ENCODE measurements at places on chromosomes 3 and 15.

- peak; percentile 21 for DNase-seq
Measured at GRCh38 chr15:71329041-71329440, 213.8 kb downstream of the THSD4 start.

GRCh38 chr3:51375571-51375970 lies 9.5 kb upstream of the MANF start:
- DNase-seq = no peak

GRCh38 chr15:83092309-83092976 lies 15.0 kb upstream of the TM6SF1 start:
- peak; percentile 9 for DNase-seq

DNA sequence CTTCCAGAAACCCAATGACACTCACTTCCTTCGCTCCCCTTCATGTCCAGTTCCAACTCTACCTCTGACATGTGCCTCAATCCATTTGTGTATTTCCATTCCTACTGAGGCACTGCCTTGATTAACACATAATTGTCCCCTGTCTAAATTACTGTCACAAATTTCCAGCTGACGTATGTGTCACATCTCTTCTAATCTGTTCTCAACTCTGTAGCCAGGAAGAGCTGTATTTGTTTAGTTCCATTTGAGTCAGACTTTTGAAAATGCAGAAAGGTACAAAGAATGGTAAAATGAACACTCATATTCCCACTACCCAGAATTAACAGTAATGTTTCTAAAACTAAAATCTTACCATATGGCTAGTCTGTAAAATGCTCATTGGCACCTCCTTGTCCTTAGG lies 299.0 kb upstream of the GADL1 start:
- no peak for DNase-seq

- DNase-seq = no peak
Measured at GRCh38 chr15:44720460-44721176, 9.3 kb downstream of the B2M start.

- no peak for DNase-seq
Measured at GRCh38 chr3:3172627-3173026, 6.9 kb downstream of the CRBN start.

DNA sequence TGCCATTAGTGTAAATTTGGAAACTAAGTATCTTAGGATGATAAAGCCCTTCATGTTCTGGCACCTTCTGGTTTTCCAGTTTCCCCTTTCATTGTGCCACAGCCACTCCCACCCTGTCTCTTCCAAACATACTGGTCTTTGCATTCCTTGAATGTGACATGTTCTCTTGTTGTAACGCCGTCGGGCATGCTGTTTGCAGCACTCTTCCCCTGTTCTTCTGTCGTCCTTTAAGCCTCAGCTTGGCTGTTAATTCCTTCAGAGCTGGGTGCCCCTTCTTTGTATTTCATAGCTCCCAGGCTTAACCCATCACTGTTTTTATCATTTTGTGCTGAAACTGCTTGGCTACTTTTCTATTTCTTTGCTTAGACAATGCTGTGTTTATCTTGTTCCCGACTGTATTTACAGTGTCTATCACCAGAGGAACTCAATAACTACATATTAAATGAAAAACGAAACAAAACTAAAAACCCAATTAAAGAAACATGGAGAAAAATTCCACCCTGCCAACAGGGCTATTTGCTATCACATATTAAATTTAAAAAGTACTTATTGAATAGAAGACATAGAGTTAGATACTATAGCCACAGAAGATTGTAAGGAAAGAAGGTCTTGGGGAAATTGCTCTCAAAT lies 95.4 kb upstream of the KCNAB1 start:
- no peak for DNase-seq

DNA sequence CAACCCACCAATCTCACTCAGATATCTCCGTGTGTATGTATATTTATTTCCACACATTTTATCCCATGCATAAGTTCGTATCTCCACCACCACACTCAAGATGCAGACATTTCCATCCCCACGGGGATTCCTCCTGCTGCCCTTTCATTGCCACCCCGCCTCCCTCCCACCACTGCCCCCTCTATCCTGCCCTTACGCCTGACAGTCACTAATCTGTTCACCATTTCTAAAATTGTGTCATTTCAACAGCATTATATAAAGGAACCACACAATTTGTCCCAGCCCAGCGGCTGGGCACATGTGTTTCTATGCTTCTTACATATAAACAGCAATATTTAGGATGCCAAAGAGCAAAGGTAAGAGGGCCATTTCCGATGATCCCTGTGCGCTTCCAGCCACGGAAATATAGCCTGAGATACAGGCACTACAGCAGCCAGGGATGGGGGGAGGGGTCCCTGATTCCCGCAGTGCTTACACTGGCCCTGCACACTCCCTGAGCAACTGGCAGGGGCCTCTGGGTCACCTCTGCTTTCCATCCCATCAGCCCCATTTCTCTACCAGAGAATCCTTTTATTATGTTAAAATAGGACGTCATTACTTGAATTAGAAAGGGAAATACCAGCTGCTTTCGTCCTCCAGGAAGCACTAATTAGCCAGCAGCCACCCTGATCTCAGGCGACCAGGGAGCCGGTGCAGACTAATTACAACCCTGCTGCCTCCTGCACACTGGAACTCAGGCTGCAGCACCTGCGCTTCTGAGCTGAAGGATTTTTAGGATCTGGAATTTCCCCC lies 372.0 kb upstream of the ATP10A start:
- no peak for DNase-seq

DNA sequence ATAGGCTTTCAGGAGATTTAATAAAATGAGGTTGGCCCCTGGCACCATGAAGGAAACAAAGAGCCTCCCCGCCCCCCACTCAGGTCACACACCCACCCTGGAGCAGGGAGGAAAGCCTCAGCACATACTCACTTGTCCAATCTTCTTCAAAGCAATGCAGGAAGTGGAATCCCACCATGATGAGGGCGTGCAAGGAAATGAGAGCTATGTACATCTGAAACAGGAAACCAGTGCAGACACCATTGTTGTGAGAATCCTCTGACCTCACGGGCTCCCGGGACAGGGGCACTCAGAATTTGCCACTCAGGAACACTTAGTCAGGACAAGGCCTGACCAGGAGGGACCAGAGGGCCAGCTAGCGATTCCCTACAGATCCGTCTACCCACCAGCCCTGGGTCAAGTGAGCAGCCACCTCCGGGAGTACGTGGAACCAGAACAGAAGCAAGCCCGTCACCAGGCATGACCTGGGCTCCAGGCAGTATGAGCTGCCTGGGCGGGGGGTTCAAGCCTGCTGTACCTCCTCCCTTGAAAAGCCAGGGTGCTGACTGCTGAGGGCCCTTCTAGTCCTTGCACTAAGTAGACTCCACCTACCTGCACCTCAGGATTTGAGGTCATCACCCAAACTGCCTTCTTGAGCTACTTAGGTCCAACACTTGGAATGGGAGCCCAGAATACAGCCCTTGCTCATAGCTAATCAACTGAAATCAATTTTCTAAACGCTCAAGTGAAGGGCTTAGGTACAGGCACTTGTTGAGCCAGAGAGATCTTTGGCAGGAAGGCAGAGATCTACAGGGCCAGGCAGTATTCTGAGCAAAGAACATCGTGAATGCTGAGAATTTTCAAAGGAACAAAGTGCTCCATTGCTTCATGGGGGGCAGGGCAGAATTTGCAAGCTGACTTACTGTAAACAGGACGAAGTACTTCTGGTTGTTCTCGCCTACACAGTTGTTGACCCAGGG lies 42.7 kb downstream of the ZDHHC3 start:
- no peak for DNase-seq

GRCh38 chr3:194009019-194009418 lies 126.9 kb upstream of the HES1 start:
- no peak for DNase-seq

DNA sequence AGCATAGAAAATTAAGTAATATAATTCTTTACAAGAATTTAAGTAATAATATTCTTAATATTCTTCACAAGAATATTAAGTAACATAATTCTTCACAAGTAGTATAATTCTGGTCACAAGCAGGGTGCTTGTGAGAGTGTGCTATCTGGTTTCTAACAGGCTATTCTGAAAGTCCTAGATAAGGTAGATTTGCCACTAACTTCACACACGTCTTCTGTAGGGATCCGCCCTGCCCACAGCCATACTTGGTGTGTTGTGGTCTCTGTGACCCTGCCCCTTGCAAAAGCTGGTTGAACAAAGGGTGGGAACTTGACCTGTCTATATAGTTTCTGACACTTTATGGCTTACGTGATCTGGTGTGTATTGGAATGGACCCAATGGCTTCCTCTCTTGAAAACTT lies 253.4 kb upstream of the MDFIC2 start:
- no peak for DNase-seq

DNA sequence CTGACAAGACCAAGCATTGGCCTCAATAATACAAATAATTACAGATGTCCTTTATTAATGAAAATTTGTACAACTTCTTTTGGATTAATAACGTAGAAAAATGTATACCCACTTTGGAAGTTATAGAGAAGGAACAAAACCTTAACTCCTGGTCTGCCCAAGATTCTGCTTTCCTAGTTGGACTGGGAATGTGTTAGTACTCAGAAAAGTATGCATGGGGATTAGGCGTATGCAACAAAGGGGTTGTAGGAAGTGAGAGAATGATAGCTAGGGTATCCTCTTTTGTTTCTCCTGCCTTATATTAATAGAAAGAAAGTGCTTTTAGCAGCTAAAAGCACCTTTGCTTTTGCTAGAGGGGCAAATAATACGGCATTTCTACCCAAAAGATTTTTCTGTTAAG lies 116.2 kb upstream of the LRRFIP2 start:
- peak; percentile 46 for DNase-seq

DNA sequence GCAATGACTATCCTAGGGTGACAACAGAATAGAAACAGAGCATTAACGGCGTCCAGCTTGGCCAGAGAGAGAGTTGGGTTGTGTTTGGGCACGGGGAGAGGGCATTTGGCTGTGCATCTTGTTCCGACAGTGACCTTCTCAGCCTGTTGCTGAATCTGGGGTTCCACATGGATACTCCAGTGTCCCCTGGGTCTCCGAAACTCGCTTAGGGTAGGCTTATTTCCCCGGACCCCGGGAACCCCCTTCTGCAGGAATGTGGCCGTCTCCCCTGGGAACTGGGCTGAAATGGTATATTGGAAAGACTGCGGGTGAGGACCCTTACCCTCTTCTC lies 7.9 kb downstream of the SHOX2 start:
- DNase-seq = no peak

DNA sequence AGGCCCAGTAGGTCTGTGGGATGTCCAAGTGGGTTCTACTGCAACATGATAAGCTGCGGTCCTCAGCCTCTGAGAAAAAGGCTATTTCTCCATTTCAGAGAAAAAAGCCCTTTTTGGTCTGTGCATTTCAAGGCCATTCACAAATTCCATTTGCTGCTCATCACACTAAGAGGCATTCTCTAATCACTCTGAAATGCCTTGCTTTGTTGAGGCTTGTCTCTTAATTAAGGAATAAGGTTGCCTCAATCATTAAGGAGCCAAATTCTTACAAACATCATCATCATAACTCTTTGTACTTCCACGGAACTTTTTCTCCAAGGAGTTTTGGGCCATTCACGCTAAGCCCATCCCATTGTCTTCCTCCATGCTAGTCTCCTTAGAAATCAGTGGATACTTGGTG lies 74.4 kb downstream of the BOC start:
- no peak for DNase-seq

DNA sequence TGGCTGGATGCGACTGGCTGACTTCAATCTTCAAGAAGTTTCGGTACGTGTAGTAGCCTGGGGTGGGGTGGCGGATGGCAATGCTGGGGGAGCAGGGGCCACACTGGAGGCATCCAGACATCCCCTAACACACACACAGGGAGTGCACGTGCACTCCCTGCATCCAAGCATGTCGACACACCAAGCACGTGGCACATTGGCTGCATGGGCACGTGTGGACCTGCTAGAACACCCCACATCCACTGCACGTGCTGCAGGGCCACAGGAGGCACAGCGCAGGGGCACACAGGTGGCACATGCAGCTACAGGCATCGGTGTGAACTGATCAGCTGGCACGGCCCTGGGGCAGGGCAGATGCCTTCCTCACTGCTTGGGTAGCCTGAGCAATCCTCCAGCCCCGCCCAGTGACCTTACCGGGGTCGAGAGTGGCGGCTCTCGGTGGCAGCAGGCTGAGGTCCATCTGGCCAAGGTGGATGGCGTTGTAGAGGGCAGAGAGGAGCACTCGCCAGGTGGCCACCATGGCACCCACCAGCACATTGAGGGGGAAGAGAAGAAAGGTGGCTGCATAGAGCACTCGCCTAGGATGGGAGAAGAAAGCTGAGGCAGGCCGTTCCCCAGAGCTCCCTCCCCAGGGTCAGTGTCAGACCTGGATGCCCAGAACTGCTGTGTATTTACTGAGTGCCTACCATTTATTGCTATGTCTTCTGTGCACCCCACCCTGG lies 7.5 kb downstream of the ISLR start:
- no peak for DNase-seq

DNA sequence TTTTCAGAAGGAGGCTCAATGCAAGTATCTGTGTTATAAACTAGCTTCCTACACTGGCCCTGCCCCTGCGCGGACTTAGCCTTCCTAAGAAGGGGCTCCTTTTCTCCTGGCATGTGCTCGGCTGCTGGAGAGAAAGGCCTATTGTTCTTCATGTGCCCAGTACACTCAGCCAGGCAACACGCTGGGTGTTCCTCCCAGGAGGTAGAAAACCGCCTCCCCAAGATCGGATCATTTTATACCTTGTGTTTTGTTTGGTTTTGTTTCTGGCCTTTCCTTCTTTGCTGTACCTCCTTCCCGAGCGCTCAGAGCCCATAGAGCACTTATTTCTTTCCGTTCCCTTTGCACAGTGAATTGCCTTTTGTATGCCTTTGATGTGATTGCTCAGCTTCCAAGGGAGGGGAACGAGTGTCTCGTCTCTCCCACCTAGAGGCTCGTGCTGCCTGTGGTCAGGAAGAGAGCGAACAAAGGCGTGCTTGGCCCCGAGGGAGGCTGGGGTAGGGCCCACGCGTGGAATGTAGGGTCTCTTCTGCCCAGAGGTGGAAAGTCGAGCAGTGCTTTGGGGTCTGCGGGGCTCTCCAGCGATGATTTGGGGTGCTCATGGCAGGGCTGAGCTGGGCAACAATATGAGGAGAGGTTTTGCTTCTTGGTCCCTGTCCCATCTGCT lies 30.0 kb downstream of the CCNL1 start:
- no peak for DNase-seq

- DNase-seq = no peak
Measured at GRCh38 chr15:33116198-33116597, 78.3 kb downstream of the FMN1 start.

DNA sequence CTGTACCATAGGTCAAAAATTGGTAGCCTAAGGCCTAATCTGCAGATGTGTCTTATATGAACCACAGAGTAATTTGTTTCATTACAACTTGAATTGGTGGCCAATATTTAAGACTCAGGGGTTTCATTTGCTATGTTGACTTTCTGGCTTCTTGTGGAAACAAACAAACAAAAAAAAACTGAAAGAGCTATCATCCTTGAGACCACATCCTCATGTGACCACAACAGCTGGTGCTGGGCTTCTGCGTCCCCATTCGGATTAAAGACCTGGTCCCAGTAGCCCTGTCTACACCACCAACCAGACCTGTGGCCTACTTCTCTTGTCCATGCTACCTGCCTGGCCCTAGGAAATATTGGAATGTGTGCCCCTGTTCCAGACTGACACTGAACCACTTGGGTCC lies 61.7 kb downstream of the STRIT1 start:
- DNase-seq = no peak
